ENCODE measurements at places on chromosomes 11 and 22.
A peak's percentile ranks its signal among the peaks of the same experiment; 100 is the strongest.

DNA sequence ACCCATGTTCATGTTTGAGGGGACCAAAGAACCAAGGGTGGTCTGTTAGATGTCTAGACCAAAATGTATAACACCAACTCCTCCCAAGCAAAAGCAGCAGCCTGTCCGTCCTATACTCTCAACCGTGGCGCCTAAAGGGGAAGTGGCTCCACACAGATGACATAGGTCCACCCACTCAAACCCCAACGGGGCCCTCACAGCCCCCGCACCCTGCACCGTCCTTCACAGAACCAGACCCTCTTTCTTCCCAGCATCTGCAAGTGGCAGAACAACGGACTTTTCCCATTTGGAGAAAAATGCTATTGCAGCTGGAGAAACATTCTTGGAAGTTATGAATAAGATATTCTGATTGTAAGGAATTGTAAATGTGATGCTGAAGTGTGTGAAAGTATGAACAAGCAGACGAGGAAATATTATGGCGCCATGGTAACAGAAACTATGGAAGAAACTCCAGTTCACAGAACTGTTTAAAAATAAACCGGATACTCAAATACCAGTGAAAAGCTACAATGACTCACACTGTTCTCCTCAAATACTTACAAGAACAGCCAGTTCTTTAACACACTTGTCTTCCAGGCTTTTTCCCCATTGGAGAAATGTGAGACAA is 76.5 kb upstream of the ARFGAP3 start:
- no peak for DNase-seq

- no peak for DNase-seq
Measured at GRCh38 chr11:61630089-61630488, 49.2 kb upstream of the SYT7 start.

- peak; percentile 93 for DNase-seq
Measured at GRCh38 chr22:44340271-44341239, 27.8 kb upstream of the SHISAL1 start.

GRCh38 chr11:353179-353873 is 16.0 kb upstream of the B4GALNT4 start:
- DNase-seq, result no peak

DNA sequence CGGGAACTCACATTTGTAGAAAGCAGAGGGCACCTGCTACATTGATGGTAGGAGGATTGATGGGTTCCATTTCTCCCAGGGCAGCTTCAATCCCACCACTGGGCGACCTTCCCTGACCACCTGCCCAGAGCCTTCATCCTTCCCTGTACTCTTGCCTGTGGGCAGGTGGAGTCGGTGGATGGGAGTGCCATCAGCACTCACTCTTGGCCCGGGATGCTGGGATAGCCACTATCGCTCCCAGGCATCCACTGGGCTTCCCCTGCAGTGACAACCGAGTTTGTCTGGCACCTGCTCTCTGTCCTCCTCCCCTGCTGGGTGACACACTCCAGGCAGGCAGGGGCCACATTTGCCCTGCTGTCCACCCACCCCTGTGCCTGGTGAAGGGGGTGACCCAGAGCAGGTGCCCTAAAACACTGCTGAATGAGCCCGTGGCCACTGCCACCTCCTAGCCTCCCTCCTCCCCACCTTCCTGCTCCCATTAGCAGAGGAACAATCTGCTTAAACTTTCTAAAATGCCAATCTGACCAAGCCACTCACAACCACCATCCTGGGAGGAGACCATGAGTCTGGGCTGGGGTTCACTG is 604.7 kb downstream of the TBC1D22A start:
- no peak for DNase-seq

- DNase-seq, result no peak
Measured at GRCh38 chr11:88357323-88358039, 19.9 kb upstream of the CTSC start.

GRCh38 chr11:16610738-16611388 is 127.6 kb upstream of the C11orf58 start:
- no peak for DNase-seq

DNA sequence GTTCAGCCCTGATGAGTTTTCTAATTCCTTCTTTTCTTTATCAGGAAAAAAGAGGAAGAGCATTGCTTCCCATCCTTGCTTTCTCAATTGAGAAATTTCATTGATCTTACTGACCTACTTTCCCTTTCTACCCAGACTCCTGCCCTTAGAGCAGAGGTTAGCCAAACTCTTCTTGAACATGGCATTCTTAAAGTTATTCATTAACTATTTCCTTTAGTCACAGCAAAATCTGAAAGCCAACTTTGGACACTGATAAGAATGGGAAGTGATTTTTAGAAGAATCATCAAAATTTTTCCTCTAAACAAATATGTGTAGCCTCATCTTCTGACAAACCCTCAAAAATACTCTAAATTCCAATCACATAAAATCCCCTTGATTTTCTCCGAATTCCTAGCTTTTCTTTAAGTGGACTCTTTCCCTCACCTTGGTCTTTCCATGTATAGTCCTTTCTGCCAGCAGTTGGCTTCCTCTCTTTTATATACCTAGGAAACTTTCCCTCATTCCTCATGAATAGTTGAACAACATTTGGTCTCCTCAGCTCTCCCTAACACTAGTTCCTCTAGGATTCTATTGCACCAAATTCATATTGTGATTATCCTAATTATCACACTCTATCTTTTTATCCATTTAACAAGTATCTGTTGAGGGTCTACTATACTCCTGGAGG is 566.7 kb upstream of the CCDC90B start:
- no peak for DNase-seq

DNA sequence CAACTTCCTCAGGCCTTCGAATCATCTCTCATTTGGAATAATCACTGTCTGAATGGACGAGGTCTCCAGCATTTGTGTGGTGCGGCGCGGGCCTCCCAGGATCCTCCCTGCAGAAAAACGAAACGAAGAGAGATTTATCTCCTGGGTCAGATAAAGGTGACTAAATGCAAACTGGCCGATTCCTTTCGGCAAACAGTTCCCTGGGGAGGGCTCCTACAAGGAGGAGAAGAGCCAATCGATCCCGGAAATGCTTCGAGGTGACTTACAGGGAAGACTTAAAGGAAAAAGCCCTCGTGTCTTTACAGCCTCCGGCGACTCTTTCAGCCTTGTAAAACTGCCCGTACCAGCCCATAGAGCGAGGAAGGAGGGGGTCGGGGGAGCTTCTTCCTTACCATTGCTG is 126.5 kb downstream of the MIAT start:
- no peak for DNase-seq

GRCh38 chr22:50531546-50531961 is 1.7 kb upstream of the TYMP start:
- DNase-seq, result no peak

GRCh38 chr11:16784666-16785065 is 46.2 kb downstream of the C11orf58 start:
- DNase-seq, result no peak

DNA sequence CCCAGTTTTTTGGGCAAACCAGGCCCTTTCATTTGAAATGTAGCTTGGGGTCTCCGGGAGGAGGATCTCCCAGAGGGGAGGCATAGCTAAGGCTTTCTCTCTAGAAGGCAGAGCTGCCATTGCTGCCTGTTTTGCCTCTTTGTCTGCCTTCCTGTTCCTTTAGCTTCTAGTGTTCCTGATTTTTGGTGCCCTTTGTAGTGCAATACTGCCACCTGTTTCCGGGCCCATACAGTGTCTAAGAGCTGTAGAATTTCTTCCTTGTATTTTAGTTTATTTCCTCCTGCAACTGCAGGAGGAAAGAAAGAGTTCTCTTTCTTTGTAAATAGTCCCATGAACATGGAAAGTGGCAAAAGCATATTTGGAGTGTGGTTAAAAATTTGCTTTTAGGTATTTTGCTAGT is 19.3 kb upstream of the GLYATL1 start:
- no peak for DNase-seq

DNA sequence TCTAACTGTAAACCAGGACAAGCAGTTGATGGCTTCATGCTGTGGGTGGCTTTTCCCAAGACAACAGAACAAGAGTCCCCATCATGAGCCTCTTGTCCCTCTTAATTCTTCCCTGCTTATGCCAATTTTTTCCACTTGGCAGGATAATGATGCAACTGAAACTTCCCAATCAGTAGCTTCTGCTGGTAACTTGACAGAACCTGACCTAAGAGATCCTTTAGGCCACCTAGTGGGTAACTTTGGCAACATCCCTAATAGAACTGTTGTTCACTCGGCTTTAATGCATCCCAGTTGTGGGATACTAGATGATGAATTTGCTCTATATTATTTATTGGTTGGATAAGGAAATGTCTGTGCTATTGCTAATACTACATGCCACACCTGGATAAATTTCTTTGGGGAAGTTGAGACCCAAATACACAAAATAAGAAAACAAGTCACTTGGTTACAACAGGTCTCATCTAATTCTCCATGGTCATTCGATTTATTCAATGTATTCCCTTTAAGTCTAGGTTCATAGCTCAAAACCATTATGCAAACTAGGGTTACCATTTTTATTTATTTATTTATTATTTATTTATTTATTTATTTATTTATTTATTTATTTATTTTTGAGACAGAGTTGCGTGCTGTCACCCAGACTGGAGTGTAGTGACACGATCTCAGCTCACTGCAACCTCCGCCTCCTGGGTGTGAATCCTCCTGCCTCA is 41.4 kb upstream of the NFAM1 start:
- DNase-seq, result peak; percentile 49

Measured in NCI-H2171 (cell line).